Cardiac fibroblast (primary cell): ENCODE measurements at places on chromosomes 3 and 15.

- DNase-seq = no peak
These were observed 11.1 kb downstream of the SIAH2 start for GRCh38 chr3:150751781-150752263.

DNA sequence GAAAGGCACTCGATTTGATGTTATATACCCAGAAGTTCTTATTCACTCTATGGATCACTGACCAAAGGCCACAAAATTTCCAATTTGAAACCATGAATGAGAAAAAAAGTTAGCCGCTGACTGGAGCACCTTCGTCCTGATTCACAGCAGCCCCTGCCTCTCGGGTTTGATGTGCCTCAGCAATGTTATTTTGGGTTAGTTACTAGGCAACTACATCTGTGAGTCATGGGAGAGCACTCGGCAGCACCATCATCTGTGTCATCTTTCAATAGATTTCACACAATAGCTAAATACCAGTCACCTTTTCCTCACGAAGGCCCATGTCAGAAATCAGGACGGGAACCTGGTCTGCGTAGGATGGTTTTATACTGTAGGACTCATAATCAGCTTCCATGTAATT is 269.2 kb downstream of the ZBBX start:
- peak; percentile 1 for DNase-seq

GRCh38 chr3:177679568-177680471 is 482.5 kb upstream of the TBL1XR1 start:
- DNase-seq = peak; percentile 59

- peak; percentile 99 for DNase-seq
These were observed 2.7 kb upstream of the KNSTRN start for GRCh38 chr15:40379853-40380252.
